ENCODE measurements at places on chromosomes 6 and 20.

DNA sequence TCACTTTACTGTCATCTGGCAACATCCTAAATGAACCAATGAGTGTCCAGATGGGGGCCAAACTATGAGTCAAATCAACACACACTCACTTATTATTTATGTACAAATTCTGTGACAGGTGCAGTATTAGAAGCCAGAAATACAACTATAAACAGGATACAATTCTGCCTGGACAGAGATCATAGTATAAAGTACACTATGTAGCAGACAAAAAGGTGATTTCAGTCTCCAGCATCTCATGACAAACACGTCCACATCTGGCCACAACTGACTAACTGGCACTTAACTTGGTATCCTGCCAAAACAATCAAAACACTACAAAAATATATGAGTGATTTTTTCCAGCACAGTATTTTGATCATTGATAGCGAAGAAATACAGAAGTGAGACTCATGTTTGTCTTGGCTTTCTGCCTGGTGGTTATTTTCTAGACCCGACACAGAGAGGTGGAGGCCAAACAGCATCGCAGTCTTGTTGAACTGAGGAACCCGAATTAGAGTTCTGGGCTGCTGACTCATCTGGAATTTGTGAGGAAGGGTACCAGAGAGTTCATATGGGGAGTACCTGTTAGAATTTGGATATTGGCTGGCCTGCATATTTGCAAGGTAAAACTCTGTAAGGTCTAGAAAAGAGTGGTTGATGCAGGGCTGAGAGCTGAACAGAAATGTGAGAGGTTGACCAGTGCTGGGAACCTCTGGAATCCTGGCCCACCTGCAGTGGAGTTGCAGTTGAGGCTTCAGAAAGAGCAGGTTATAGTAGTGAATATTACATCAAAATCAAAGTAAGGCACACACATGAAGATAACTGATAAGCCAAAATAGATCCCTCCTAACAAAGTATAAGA, 475.2 kb downstream of the PTPRT start:
- DNase-seq: no peak

GRCh38 chr6:122872311-122872710, 83.3 kb downstream of the SMPDL3A start:
- DNase-seq: no peak

DNA sequence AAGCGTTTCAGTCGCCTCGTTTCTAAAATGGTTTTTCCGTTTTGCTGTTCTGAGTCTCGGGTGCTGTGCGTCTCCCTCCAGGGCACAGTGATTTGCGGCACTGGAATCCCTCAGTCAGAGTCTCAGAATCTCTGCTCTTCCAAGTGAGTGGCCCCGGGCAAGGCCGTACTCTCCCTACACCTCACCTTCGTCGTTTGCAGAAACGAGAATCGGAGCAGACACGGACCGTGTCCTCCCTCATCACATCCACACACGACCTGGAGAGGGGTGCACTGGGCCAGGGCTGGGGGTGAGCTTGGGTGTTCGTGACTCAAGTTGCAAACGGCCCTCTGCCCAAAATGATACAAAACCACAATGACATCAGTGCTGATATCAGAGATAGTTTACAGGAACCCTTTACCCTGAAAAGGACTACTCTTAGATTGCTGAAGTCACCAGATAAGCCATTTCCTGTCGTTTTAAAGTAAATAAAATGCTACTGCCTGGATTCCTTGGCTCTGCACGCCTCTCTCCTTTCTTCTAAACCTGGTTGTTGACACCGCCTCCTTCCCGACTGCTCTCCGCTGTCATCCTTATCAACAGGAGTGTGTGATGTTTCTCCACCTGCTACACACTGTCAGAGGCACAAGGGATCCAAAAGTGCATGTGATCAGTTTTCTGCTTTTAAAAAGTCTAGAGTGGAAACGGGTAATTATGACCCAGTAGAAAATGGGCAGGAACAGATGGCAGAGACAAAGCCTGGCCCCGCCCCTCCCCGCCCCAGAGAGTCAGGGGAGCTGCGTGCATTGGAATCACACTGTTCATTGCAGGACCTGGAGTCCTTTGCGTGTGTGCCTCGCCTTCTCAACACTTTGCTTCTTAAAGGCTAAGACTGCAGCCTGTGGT, 38.4 kb downstream of the KIF25 start:
- DNase-seq: no peak

GRCh38 chr6:145096846-145097245, 638.5 kb downstream of the EPM2A start:
- no peak for DNase-seq

DNA sequence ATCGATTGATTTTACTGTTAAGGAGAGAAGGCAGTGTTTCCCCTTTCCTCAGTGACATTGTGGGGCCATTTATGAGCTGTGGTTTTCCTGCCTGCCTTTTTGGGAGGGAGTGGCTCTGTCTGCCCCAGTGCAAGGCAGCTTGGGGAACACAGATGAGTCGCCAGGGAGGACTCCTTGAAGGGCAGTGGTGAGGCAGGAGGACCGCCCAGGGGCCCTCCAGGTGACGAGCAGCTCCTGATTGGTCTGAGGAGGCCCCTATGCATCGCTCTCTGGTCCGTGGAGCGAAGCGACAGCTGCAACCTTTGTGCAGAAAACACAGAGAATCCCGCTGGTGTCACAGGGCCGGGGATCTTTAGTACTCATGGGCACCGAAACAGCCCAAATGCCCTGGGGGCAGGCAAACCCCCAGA, 100.3 kb downstream of the TMEM242 start:
- DNase-seq: no peak

DNA sequence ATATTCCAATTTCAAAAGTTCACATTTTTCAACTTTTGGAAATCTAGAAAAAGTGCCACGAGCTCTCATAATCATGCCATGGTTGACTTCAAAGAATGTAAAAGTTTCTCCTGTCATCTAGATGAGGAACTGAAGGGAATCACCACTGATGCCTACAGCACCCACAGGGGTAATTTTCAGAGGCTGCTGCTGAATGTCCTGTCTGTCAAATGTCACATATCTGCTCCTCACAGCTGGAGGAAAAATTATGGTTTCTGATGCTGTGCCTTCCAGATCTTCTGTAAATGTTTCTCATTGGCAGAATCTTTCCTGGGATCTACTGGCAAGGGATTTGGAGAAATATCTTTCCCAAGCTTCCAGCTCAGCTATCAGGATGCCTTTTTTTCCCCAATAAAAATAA, 32.5 kb upstream of the TRERF1 start:
- DNase-seq: no peak

DNA sequence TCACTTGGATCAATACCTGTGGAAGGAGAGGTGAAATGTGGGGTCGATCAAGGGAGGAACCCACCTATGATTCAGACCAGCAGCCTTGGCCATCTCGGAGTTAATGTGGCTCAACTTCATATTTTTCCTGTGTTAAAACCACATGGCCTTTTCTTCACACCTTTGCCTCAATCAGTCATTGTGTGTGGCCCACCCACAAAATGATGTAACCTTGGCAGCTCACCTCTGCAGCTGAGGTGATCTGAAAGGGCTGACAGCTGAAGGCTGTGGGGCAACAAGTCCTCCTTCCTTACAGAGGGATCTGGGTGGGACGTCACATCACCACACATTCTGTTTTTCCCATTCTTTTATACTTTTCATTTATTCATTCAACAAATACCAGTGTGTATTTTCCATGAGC, 357.1 kb upstream of the HSF2 start:
- no peak for DNase-seq

- peak; percentile 41 for DNase-seq
These were observed 1.0 kb downstream of the NCOA6 start for GRCh38 chr20:34824452-34824805.

- no peak for DNase-seq
These were observed 5.7 kb downstream of the MRPS26 start for GRCh38 chr20:3051385-3052019.

DNA sequence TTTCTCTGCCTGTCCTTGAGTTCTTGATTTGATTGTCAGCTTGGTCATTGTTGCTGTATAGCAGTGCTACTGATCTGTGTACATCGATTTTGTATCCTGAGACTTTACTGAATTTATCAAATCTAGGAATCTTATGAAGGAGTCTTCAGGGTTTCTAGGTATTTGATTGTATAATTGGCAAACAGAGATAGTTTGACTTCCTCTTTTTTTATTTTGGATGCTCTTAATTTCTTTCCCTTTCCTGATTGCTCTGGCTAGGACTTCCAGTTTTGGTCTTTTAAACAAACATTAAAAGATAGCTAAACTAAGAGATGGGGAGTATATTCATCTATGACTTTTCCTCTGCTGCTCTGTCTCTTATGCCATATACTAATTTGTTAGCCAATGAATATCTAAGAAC, 62.4 kb downstream of the NCOA7 start:
- no peak for DNase-seq

- DNase-seq: no peak
These were observed 1.7 kb downstream of the COL11A2 start for GRCh38 chr6:33190504-33191107.

DNA sequence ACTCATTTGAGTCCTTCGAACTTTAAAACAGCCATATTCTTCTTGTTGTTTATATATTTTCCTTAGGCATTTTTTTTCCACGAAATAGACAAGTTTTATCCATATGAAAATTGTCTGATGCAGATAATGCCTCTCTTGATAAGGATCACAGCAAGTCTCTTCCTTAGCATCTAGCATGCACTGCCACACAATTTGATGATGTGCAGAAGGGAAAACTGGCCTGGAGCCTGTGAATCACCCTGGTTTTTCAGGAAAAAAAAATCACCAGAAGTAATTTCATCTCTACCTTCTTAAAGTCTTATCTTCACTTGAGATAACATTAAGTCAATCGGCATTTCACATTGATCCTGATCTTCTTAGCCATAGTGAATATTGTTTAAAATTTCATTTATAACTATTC, 199.8 kb downstream of the TENT5A start:
- no peak for DNase-seq

DNA sequence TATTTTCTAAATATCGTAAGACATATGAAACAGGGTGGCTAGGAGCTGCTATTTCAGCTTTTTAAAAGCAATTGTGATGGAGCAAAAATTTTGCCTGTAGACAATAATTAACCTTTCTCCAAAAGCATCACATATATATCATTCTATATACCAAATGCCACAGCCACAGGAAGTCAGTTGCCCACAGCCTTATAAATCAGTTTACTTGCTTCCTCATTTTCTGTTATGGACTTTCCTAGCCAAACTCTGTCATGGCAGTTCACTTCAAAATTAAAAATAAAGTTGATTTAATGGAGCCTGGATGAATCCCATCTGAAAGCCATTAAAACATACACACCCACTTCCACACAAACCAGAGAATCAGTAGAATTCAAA, 93.4 kb upstream of the NHSL1 start:
- no peak for DNase-seq

GRCh38 chr20:38113401-38114325, 51.4 kb downstream of the TGM2 start:
- DNase-seq: no peak

DNA sequence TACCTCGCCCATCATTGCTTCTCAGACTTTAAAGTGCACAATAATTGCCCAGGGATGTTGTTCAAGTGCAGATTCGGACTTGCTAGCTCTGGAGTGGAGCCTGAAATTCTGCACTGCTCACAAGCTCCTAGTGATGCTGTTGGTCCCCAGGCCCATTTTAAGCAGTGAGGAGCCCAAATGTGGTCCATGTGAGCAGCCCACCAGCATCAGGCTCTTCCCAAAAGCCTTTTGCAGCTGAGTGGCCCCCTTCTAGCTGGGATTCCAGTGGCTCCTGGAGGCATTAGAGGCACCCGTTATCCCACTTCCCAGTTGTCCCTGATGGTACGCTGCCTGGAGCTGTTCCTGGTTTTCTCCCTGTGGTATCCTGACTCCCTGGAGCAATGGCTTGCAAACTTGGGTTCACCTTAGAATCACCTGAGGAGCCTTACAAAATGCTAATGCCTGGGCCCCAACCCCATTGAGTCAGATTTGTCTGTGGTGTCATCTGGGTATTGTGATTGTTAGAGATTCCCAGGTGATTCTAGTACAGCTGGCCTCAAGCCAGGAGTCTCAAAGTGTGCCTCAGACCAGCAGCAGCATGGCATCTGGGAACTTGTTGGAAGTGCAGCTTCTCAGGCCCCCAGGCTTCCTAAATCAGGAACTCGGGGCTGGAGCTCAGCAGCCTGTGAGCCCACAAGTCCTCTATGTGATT, 186.9 kb upstream of the SLC24A3 start:
- DNase-seq: no peak

DNA sequence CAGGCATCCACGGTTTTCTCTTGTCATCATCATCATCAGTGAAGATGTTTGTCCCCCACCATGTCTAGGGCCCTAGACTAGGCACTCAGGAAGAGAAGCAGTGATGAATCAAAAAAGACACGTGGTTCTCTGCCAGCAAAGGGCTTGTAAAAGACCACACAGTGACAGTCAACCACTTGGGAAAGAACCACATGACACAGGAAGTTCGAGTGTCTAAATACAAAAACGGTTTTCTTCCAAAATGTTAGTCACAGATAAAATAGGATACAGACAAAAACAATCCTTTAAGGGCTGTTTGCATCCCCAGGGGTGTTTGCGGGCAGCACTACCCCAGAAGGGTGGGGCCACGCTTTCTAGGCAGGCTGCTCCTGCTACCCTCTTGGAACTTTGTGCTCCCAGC, 356.8 kb upstream of the AGPAT4 start:
- no peak for DNase-seq

DNA sequence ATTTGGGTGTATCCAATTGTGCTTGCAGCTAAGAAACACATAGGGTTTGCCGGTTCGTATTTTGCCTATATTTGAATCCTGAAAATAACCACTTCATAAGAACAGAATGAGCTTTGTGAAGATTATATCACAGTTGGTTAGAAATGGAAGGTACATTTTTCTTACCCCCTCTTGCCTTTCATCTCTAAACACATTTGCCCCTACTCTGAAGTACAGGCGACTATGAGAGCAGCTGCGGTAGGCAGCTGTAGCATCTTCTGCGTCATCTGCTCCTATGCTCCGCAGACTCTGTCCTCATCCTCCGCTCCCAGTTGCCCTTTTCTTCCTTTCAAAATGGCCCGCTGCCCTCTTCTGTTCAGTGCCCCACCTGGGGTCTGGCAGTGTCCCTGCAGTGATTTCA, 47.6 kb upstream of the REV3L start:
- no peak for DNase-seq

DNA sequence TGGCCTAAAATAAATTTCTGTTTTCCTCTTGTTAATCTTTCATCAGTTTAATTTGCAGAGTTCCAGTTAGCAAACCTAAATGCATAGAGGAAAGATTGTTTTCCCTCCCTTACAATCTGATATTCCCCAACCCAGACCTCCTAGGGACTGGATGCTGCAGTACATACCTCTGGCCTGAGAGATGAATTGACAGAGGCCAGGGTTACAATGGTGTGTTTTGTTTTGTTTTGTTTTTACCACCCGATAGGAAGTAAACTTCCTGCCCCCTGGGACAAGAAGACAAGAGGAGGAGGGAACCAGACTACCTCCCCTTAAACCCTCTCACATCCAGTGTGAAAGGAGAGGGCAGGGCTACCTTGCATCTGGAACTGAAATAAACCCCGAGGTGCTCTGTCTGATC, 319.0 kb downstream of the LRFN2 start:
- DNase-seq: no peak

GRCh38 chr6:28531479-28532128, 5.9 kb downstream of the GPX5 start:
- no peak for DNase-seq

GRCh38 chr20:12014276-12014675, 96.6 kb downstream of the BTBD3 start:
- DNase-seq: no peak

All from activated CD4-positive, CD25-positive, alpha-beta regulatory T cell (primary cell).